ENCODE measurements at places on chromosomes 5 and 9. TPM values are rescaled to one million over a fixed set of nuclear protein-coding genes. Genes with fewer than 3 reads are reported as not detected.

DNA sequence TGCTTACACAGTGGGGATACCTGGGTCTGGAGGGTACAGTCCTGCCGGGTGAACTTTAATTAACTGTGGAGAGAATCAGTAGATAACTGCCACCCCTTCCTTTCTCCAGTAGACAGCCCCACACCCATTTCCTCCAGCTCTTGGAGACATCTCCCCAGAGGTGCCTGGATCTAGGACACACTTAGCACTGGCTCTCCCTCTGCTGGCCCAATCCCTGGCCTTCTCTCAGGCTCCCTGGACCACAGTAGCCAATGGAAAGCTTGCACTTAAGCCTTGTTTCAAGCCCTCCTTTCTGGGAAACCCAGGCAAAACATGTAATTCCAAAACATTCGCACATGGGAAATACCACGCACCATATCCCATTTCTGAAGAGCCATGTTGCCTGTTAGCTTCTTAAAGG lies 169.2 kb upstream of the GAS1 start:
- DNase-seq, result no peak

DNA sequence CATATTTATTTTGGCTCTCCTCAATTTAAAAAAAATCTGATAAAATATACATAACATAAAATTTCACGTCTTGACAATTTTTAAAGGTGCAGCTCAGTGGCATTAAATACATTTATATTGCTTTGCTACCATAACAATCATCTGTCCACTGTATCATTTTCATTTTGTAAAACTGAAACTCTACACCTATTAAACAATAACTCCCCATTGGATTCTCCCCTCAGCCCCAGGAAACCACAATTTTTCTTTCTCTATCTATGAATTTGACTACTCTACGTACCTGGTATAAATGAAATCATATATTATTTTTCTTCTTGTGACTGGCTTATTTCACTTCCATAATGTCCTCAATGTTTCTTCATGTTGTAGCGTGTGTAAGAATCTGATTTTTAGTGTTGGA lies 563.5 kb downstream of the PRR16 start:
- DNase-seq, result no peak

GRCh38 chr5:153367466-153367865 lies 123.0 kb upstream of the GRIA1 start:
- no peak for DNase-seq

The AFAP1L1 gene
- total RNA-seq, result 14.8 TPM

The C5orf24 gene
- 46.1 TPM for total RNA-seq

The PLPP7 gene
- 4.0 TPM for total RNA-seq

- DNase-seq, result peak; percentile 91
Measured at GRCh38 chr9:124771867-124772679, 962 bp upstream of the NR6A1 start.

The ZNG1E gene
- 45.8 TPM for total RNA-seq

DNA sequence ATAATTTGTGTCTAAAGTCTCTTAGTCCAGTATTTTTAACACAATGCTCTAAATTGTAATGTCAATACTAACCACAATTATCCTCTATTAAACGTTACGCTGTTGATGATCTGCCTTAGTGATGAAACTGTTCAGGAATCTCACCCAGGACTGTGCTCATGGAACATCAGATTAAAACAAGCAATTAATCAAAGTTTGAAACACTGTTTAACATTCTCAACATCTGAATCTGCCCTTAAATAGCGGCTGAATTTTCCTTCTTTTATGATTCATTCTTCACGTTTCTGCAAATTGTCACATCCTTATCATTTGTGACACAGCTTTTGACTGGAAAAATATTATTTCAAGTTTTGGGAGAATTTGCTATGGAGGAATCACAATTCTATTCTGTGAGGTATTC lies 113.8 kb downstream of the MARCHF11 start:
- no peak for DNase-seq

GRCh38 chr5:141412854-141413539 lies at the start of gene PCDHGA10:
TSS of gene PCDHGA10 (plus strand) at chr5:141412987. CDS start at chr5:141413176, 189 bp downstream.
- DNase-seq, result no peak

The COL23A1 gene
- total RNA-seq, result 8.7 TPM

- DNase-seq, result peak; percentile 45
Measured at GRCh38 chr5:34570721-34571676, 85.1 kb upstream of the RAI14 start.

The SPAAR gene
- total RNA-seq, result 5.3 TPM

- DNase-seq, result no peak
Measured at GRCh38 chr5:8382456-8382855, 513.5 kb downstream of the MTRR start.

The LHX6 gene
- total RNA-seq, result 4.9 TPM

The UGT3A1 gene
- total RNA-seq, result 6.1 TPM

DNA sequence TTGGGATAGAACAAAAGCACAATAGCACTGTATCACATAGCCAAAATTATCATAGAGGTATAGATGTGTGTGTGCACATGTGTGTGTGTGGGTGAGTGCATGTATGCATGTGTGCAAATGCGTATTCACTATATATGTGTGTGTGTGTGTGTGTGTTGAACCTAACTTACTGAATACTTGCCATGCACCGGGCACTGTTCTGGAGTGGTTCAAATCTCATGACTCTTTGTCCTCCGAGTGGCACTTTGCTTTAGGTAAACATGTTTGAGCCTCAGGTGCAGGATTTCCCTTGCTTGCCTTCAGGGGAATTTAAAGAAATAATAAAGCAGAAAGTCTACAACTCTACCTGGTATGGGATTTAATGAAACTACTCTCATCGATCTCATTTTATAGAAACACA lies 183.5 kb upstream of the GDNF start:
- DNase-seq, result no peak

- no peak for DNase-seq
Measured at GRCh38 chr5:146034127-146034526, 71.2 kb downstream of the PLAC8L1 start.

DNA sequence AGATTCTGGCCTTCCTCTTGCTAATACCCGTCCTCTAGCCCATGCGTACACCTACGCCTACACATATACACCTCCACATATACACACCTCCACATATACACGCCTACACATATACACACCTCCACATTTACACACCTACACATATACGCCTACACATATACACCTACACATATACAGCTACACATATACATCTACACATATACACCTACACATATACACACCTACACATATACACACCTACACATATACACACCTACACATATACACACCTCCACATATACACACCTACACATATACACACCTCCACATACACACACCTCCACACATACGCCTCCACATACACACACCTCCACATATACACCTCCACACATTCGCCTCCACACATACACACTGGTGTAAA lies 27.2 kb downstream of the AK3 start:
- DNase-seq, result no peak

GRCh38 chr5:128156521-128156920 lies 73.0 kb downstream of the SLC12A2 start:
- no peak for DNase-seq

The NOTCH1 gene
- 77.2 TPM for total RNA-seq

The LRRC14B gene
- not detected for total RNA-seq

DNA sequence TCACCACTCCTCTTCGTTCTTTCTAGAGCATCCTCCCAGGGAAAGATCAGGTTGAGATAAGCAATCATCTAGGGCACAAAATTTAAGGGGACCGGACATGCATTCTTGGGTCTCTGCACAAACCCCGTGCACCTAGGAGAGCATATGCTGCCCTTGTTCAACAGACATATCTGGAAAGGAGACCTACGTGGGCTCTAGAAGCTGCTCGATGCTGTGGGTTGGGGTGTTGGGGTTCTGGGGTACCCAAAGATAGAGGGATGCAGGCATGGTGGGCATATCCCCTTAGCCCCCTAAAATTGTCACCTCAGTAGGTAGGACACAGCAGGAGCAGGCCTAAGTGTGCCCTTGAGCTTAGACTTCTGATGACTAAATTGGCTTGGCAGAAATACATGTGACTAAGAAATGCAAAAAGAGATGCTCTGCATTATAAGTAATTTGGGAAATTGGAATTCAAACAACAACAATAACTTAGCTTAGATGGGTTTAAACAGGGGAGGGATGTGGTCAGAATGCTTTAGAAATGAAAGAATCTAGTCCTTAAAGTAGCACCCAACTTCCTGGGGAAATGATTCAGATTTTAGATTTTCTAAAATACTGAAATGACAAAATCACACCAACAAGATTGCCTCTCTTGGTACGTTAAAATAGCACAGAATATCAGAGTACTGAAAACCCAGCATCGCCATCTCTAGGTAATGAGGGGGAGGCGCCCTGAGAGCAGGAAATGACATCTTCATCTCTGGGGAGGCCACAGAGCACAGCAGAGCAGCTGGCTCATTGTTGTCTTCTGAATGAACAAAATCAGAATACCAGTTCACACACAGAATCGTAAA lies 172.3 kb downstream of the GNA14 start:
- DNase-seq, result peak; percentile 33

GRCh38 chr5:41240985-41241384 lies 27.7 kb upstream of the C6 start:
- no peak for DNase-seq

- DNase-seq, result no peak
Measured at GRCh38 chr5:179954434-179954833, 46.7 kb upstream of the TBC1D9B start.

GRCh38 chr9:135486267-135487065 lies 6.9 kb downstream of the PPP1R26 start:
- DNase-seq, result no peak

The LECT2 gene
- total RNA-seq, result not detected
